ENCODE measurements at places on chromosomes 12 and 14.

GRCh38 chr14:36515105-36515593, 4.9 kb downstream of the NKX2-1 start:
- no peak for DNase-seq

GRCh38 chr12:94819011-94819410, 168.7 kb upstream of the TMCC3 start:
- no peak for DNase-seq

DNA sequence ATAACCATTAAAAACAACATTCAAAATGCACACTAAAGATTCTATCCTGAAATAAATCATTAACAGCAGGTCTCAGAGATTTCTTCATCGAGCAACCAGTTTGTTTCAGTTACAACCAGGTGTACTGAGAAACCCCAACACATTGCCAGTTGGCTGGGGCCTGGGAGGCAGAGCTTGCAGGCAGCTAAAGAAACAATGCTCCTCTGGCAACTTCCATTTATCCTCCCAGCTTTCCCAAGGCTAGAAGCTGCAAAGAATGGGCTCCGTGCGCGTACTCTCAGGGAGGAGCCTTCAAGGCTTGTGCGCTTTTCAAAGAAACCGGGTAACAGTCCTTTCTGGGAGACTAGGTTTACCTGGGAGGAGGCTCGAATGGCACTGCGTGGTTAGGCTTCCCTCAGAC, 181.6 kb downstream of the MSRB3 start:
- DNase-seq: no peak

DNA sequence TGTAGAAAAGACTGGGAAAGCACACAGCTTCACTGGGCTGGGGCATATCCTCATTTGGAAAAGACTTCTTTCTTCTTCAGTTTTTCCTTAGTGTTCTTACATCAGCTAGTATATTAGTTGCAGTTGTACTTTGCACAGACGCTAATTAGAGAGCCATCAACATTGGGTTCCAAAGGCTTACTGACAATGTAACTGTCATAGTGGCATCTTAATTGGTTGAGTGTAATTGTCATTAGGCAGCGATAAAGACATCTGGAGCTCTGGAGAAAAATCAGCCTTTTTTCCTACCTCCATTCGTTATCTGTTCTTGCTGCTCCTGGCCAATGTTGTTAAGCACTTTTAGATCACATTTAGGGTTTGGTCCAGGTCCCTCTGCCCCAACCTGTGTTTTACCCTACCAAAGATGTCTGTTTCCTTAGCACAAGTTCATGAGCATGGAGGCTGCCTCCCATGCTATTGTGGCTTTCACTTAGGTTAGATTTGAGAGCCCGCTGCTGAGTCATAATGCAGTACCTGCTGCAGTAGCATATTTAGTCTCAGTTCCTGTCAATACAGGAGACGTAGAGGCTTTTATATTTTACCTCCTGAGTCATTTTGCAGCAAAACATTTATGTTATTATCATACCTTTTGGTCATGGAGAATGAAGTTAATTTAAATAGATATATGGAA, 49.2 kb downstream of the FBXW8 start:
- DNase-seq: no peak

DNA sequence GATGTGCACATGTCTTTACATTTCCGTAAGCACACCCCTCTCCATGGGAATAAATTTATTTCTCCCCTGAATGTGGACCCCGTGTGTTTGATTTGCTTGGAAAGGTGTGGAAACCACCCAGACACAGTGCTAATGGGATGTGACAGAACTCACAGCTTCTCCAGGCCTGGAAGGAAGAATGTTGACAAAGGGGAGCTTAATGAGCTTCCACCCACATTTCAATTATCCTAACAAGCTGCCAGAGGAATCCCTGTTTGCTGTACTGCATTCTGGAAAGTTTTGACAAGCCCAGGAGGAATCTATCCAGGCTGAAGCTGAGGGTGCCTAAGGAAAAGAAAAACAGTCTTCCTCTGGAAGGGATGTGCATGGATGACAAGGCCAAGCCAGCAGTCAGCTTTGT, 51.2 kb upstream of the CCDC60 start:
- no peak for DNase-seq

GRCh38 chr12:41142376-41142775, 45.7 kb upstream of the PDZRN4 start:
- DNase-seq: no peak

DNA sequence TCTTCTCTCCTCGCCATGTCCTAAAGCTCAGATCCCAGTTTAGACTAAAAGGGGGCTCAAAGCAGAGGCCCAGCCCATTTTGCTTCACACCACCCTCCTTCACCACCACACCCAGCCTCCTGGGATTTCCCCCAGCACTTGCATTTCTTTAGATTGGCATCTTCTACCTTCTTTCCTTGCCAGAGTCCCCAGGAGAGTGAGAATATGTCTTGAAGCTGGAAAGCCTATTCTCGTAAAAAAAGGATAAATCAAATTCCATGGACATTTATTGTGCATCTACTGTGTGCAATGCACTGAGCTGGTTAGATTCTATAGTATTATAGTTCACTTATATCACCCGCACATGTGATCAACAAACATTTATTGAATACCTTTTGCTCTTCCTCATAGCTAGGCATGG, 10.2 kb downstream of the FBXW8 start:
- no peak for DNase-seq
